Testis (tissue), 5 donors: ENCODE measurements at places on chromosomes 5 and 9.

DNA sequence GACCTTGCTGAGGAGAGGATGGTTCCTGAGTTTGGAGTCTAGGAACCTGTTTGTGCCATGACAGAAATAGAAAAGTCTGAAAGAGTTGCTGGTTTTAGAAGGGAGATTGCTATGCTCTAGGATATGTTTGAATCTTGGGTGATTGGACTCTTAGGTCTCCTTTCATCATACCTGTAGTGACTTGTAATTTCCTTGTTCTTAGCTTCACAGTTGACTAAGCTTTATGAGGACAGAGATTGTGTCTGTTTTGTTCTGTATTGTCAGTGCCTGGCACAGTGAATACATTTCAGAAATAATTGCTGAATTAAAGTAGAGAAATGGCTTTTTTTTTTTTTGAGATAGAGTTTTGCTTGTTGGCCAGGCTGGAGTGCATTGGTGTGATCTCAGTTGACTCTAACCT is 31.5 kb downstream of the GAPVD1 start:
- no peak for DNase-seq

DNA sequence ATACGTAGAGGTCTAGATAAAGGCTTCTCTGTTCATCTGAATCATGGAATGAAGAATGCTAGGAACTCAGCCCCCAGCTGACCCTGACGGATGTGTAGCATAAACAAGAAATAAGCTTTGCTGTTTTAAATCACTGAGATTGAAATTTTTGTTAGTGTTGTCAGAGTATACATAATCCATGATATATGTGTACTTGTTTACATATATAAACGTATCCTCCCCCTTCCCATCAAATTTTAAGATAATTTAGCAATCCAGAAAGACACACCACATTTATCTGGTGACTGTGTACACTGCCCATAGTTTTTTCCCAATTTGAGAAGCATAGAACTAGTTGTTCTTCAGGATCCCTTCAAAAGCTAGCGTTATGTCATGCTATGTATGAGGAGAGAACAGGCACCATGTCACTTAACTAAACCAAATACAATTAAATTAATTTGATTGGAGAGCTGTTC is 80.8 kb upstream of the OSMR start:
- DNase-seq: no peak

DNA sequence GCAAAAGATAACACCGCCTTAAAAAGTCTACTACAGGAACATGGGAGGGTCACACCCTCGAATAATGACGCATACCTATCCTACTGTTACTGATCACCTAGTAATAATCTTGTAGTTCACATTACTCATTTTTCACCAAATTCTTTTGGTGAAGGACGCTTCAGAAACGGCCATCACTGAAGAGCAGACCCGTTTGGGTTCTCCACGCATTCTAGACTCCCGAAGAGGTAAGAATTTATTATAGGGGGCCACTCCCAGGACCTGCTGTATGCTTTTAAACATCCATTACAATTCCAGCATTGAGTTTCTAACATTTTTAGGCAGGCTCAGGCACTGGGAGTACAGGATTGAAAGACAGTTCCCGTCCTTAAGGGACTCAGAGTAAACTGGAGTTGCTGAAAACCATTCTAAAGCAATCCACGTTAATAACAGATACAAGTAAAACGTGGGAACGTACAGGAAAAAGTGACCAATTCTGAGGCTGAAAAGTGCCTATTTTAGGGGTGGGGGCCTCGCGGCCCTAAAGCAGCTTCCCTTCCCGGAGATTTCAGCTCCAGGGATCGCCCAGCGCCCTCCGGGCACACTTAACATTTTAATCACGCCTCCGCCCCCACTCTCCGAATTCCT is at the start of gene FER:
Gene FER, plus strand, starts transcription at position 124 of the 627 bp plus-strand sequence. CDS start 50,286 bp downstream, outside the sequence.
- peak; percentile 65 for DNase-seq

DNA sequence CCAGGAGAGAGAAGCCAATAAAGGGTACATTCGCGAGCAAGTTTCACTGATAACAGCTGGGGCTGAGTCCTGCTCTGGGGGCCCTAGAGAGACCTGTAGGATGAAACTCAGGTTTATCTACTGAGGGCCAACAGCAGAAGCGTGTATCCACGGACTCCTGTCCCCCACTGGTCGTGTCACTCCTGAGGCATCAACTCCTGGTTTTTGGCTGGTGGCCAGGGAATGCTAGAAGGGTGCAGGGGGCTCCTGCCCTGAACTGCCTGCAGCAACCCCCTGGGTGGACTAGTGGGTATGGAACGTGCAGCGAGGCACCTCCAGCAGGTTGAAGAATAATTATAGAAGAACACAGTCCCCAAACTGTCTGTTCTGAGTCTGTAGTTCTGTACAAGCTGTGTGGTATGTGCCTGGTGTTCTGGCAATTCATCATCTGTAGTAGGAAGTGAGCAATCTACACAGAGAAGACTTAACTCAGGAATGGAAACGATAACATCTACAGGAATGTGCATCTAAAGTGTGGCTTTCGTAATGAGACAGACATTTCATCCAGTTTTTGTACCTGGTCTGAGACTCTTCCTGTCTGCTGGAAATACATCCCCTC is 64.5 kb upstream of the GNA14 start:
- no peak for DNase-seq

DNA sequence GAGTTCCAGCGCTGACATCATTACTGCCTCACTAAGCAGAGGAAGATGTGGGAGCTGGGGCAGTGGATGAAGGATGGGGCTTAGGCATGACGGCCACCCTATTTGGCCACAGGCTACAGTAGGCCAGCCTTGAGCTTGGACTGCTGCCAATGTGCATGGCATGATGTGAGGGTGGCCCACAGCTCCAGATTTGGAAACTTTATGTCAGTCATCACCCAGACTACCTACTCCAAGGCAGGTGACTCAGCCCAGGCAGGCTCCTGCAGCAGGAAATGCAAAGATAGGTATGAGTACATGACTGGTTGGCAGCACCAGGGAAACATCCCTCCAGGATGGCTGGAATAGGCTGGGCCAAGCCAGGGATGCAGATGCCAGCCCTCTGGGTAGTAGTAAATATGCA is 303.6 kb downstream of the SPOCK1 start:
- DNase-seq: no peak

DNA sequence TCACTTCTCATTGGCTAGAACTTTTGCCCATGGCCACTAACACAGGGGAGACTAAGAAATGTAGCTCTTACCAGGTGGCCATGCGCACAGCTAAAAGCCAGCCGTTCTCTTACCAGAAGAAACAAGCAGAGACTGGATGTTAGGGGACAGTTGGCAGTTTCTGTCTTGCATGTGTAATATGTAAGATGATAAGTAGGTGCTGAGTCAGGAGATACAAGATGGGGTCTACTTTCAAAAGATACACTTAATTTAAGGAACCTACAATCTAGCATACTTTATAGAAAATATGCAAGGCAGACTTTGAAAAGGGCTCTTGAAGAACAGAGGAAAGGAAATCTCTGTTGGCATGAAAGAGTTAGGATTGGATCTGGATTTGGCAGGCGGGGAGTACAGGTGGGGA is 244.5 kb downstream of the ZSWIM6 start:
- DNase-seq: no peak

GRCh38 chr5:57452885-57453284 is 29.7 kb downstream of the ACTBL2 start:
- no peak for DNase-seq

DNA sequence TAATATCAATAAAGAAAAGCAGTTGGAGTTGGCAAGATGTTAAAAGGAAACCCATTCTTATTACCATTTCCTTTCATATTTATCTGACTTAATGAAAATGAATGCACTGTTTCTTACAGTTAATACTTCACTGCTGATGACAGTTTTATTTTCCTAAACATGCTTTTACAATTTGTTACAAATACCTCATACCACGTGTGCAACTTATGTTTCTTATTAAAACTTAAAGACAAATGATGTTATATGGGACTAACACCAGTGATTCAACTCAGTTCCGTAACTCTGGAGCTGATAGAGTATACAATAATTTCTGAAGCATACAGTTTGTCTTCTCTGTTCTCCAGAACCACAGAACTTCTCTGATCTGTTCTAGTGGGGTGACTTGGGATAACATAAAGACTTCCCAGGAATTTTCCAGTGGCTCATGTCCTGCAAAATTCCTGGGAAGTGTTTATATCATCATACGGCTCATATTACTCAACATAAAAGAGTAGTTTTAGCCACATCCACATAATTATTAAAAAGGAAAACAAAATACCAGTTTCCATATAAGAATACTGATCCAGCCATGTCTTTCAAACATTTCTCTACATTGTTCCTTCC is 1259.0 kb upstream of the C9orf72 start:
- DNase-seq: no peak

DNA sequence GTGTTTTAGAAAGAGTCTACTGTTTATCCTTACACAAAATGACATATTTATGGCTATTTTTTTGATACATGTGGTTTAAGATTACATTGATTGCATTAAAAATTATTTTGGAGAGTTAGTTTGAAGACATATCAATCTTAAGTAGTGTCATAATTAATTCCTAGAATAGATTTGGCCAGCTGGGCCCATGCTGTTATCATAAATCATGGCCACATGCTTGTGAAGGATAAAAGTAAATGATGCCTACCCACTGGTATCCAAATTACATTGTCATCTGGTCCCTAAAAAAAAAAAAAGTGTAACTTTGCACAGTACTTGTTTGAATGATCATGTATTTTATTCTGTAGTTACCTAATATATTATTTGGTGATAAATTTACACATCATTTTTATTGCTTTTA is 96.9 kb downstream of the PARP8 start:
- DNase-seq: no peak

DNA sequence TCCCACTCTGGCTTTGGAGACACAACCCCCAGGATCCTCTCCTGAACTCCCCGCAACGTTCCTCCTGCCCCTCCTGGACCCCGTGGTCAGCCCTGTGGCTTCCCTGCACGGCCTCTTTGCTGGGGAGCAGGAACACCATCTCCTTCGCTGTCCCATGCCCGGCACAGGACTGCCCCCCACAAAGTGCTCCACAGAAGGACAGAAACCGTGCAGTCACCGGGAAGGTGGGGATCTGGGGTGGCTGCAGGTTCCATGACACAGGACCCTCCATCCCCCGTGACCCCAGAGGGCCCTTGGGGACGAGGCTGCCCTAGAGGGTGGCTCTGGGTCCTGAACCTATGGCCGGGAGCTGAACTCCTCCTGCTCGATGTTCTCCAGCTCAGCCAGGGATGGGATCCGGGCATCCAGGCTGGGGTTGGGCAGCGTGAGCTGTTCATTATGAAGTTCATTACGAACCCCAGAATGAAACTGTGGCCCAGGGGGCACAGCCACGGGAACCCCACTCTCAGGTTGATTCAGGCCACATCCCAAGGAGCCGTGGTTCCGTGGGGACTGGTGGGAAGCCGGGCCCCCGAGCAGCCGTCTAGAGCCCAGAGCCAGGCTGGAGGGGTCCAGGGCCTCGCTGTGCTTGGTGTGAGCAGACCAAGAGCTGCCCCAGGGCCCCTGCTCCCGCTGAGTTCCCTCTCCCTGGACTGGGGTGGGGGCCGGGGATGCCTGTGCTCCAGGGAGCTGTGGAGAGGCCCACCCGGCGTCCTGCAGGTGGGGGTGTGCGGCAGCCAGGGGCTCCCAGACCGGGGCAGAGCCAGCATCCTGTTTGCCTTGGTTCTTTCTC is 684 bp upstream of the SLC6A19 start:
- DNase-seq: no peak

GRCh38 chr5:149264439-149265067 is 7.1 kb upstream of the AFAP1L1 start:
- no peak for DNase-seq

DNA sequence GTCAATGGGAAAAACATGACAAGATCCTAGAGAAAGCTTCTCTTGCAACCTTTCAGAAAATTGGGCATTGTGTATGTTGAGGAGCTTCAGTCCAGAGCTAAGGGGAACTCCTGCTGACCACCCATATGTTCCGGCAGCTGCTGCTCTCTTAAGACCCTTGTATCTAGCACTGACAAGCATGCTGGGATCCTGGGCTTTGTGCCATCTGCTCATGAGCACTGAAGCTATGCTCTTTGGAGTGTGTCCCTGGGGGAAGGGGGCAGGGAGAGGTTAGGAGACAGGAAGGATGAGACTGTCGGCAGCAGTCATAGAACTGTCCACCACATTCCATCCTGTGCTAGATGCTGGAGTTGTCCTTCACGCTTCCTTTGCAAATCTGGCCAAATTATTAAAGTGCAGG is 109.3 kb downstream of the JAKMIP2 start:
- DNase-seq: no peak

DNA sequence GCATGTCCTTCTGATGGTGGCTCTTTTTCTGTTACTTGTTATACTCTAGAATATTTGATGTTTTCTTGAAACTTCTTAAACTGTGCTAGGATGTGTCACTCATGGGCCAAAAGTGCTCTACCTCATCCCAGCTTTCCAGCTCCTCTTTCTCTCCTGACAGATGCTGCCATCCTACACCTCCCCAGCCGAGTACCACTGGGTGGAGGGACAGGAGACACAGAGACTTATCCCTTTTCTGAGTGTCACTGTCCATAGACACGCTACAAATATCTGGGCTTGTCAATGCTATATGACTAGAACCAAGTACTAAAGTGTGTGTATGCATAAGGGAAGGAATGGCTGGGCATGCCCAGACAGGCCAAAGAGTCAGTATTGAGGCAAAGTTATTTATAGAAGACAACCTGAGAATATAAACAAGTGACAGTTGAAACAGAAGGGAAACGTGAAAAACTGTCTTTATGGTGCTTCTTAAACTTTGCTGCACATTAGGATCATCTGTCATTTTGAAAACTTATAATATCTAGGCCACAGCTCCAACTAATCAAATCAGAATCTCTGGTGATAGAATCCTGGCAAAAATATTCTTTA is 188.0 kb downstream of the CARTPT start:
- DNase-seq: no peak

DNA sequence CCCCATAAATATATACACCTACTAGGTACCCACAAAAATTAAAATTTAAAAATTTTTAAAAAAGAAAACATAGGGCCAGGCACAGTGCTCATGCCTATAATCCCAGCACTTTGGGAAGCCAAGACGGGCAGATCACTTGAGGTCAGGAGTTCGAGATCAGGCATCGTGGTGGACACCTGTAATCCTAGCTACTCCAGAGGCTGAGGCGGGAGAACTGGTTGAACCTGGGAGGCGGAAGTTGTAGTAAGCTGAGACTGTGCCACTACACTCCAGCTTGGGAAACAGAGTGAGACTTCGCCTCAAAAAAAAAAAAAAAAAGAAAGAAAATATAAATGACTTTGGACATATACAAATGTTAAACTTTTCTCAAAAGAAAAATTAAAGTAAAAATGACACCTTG is 33.3 kb upstream of the RNF38 start:
- DNase-seq: no peak

- no peak for DNase-seq
These were observed 21.4 kb upstream of the PRR16 start for GRCh38 chr5:120442694-120443093.

DNA sequence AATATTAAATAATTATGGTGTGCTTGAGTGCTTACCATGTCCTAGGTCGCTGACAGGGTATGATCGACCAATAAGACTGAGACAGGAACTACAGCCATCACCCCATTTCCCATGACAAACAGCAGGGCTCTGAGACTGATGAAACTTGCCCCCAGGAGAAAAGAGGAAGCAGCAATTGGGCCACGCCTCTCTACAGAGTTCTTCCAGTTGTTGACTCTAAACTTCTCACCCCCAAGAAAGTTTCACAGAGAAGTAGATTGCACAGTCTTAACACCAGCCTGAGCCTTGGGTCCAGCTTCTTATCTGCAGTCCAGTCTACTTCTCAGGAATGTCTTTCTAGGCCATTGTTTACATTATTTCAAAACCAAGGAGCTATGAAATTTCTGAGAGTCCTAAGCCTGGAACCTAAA is 182.2 kb upstream of the ANKRD55 start:
- DNase-seq: peak; percentile 27
